ENCODE measurements at places on chromosomes 7 and 10. TPM values are rescaled to one million over a fixed set of nuclear protein-coding genes. Genes with fewer than 3 reads are reported as not detected.

UTF1 gene
- total RNA-seq: not detected

CLDN3 gene
- not detected for total RNA-seq

ARHGEF35 gene
- 2.6 TPM for total RNA-seq

RGS10 gene
- total RNA-seq: 113 TPM

GAD2 gene
- total RNA-seq: not detected

HKDC1 gene
- total RNA-seq: 0.61 TPM

PDZD7 gene
- 1.2 TPM for total RNA-seq

DNA sequence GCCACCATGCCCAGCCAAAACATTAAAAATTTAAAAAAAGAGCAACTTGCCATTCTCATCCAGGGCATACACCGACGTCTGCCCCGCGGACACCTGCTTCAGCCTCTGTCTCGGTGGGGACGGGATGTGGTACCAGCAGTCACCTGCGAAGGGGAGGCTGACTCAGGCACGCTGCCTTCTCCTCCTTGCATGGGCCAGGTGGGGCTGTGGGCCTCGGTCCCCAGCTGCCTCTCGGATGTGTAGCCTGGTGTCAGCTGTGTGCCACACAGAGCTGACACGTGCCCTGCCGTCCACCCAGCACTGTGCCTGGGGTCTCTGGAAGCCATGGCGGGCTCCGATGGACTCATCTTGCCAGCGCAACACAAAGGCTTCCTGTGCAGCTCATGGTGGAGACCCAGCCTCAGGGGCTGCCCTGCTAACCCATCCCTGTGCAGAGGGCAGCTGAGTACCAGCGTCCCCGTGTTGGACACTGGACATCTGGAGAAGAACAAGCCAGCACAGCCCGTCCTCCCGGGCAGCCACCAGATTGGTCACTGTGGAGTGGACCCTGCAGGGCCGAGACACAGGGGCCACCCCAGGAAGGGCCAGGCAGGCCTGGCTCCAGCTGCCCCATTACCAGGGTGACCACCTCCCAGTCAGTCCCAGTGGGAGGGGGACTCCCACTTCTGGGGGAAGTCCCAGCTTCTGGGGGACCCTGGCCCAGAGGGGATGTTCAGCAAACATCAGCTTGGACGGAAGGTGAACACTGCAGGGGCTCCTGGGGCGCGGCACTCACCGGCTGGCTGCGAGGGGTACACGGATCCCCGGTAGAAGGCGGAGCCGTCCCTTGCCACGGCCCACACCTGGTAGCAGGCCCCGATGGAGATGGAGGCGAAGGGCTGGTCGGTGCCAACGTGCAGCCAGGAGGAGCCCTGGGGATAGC lies 10.6 kb downstream of the BHLHA15 start:
- H3K36me3 ChIP-seq: peaks cover 7% of the 10 kb centered on the region
- peaks cover 15% of the 10 kb centered on the region for H3K4me1 ChIP-seq
- H3K27me3 ChIP-seq: no peaks in the 10 kb centered on the region
- no peak overlapping the region for H3K4me3 ChIP-seq

- no peak for DNase-seq
- peaks cover 4% of the 10 kb centered on the region for H3K4me1 ChIP-seq
- no peaks in the 10 kb centered on the region for H3K27me3 ChIP-seq
- H3K36me3 ChIP-seq: no peaks in the 10 kb centered on the region
Observed at GRCh38 chr7:99601656-99602310, 3.7 kb downstream of the TMEM225B start.

DNA sequence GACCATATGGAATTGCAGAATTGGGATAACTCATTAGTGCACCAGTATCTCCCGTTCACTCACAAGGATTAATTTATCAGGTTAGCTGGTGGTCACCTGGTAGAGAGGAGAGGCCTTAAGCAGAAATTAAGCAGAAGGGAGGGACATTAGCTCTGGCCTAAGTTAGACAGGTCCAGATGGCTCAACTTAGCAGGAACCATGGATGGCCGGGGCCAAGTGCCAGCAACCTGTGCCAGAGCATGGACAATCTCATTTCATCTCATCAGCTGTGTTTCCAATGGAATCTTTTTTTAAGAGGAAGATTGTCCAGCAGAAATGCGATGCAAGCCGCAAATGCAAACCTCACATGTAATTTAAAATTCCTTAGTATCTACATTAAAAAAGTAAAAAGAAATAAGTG lies 82.2 kb downstream of the JCAD start:
- peaks cover 27% of the 10 kb centered on the region for H3K27me3 ChIP-seq
- no peaks in the 10 kb centered on the region for H3K36me3 ChIP-seq
- H3K4me3 ChIP-seq: no peak overlapping the region
- DNase-seq: no peak
- H3K4me1 ChIP-seq: no peaks in the 10 kb centered on the region

- H3K27me3 ChIP-seq: peaks cover 3% of the 10 kb centered on the region
- no peak overlapping the region for H3K4me3 ChIP-seq
Observed at GRCh38 chr7:44136731-44137130, 4.4 kb downstream of the MYL7 start.

DNA sequence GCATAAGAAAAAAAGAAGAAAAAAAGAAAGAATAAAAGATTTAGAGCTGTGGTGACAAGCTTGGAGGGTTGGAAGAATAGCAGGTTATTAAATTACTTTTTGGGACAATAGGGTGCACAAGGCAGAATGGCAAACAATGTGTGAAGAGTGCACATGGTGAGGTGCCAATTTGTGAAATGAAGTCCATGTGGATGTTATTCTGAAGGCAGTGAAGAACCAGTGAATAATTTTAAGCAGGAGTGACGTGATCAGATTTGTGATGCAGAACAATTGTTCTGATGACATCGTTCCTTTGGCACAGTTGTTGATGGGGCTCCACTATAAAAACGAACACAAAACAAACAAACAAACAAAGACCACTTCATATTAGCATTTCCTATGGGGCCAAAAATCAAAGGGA lies 700.3 kb downstream of the NRG3 start:
- no peaks in the 10 kb centered on the region for H3K27me3 ChIP-seq
- H3K4me3 ChIP-seq: no peak overlapping the region
- H3K27ac ChIP-seq: no peak overlapping the region

GRCh38 chr10:2886662-2887061 lies 180.7 kb upstream of the PFKP start:
- no peak overlapping the region for H3K4me3 ChIP-seq
- DNase-seq: no peak
- H3K4me1 ChIP-seq: no peaks in the 10 kb centered on the region
- no peaks in the 10 kb centered on the region for H3K36me3 ChIP-seq

- no peaks in the 10 kb centered on the region for H3K27me3 ChIP-seq
- peak; percentile 63 for DNase-seq
- peaks cover 2% of the 10 kb centered on the region for H3K36me3 ChIP-seq
- H3K4me3 ChIP-seq: no peak overlapping the region
Observed at GRCh38 chr7:106679153-106679931, 18.4 kb upstream of the CCDC71L start.

- peaks cover 20% of the 10 kb centered on the region for H3K4me1 ChIP-seq
- no peak overlapping the region for H3K27ac ChIP-seq
- no peak overlapping the region for H3K4me3 ChIP-seq
- no peak for DNase-seq
Observed at GRCh38 chr10:47207281-47207615, 92.7 kb upstream of the GDF10 start.

GRCh38 chr10:27369880-27370279 lies 129.3 kb upstream of the ACBD5 start:
- H3K4me3 ChIP-seq: no peak overlapping the region
- DNase-seq: no peak
- H3K27me3 ChIP-seq: peaks cover 7% of the 10 kb centered on the region
- H3K27ac ChIP-seq: no peak overlapping the region
- H3K36me3 ChIP-seq: no peaks in the 10 kb centered on the region

DNA sequence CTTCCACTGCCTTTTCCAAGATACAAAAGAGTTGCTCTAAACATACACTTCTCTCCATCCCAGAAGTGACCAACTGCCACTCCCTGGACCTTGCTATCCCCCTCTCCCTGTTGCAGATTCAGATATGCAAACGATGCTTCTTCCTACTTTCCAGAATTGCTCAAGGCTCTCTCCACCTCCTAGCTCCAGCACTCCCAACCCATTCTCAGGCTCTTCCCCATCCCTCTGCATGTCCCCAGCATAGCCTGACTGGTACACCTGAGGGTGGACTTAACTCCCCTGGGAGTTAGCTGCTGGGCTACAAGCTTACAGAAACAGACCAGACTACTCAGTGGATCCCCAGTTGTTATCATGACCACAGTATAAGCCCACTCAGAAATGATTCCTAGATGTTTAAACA lies 27.6 kb downstream of the MKRN1 start:
- no peak overlapping the region for H3K27ac ChIP-seq
- no peak overlapping the region for H3K4me3 ChIP-seq
- H3K4me1 ChIP-seq: peaks cover 46% of the 10 kb centered on the region

DNA sequence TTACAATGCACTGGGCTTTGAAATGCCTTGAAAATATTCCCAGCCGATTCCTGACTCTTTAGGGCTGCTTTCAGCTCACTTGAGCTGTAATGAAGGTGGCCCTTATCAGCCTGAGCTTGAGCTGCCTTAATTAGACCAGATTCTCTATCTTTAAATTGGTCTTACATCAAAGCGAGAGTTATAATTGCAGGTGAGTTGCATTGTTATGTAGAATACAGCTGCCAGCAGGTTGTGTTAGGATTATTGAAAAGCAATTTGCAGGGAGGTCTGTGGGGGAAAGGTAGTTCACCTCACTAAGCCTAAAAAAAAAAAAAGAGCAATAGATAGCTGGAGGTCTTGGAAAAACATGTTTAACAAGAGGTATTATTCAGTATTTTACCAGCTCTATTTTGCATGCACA lies 142.2 kb upstream of the HABP2 start:
- H3K4me1 ChIP-seq: no peaks in the 10 kb centered on the region
- no peak overlapping the region for H3K4me3 ChIP-seq
- H3K36me3 ChIP-seq: no peaks in the 10 kb centered on the region
- H3K27me3 ChIP-seq: peaks cover 31% of the 10 kb centered on the region
- no peak overlapping the region for H3K27ac ChIP-seq

- no peak overlapping the region for H3K4me3 ChIP-seq
- H3K36me3 ChIP-seq: no peaks in the 10 kb centered on the region
- H3K27me3 ChIP-seq: peaks cover 3% of the 10 kb centered on the region
Observed at GRCh38 chr7:20290505-20291111, 40.1 kb upstream of the ITGB8 start.

- H3K4me1 ChIP-seq: peaks cover 5% of the 10 kb centered on the region
- DNase-seq: no peak
- no peak overlapping the region for H3K27ac ChIP-seq
- H3K36me3 ChIP-seq: no peaks in the 10 kb centered on the region
- no peak overlapping the region for H3K4me3 ChIP-seq
Observed at GRCh38 chr7:158431941-158432347, 155.7 kb downstream of the PTPRN2 start.

DNA sequence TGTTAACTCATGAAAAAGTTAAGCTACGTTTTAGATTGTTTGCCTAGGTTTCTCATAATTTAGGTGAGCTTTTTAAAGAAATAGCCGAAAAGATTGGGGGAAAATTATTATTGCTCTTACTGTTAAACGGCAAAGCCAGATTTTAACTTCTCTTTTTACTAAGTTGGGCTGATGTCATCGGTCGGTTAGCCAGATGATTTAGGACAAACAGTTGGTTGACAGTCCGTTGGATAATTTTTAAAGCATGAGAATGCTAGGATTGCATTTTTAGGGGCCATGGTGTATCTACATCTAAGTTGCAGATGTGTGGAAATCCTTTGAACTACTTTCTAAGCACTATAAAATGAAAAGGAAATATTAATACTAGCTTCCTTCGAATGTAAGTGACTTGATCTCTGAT lies 280.9 kb upstream of the AKR1E2 start:
- H3K27me3 ChIP-seq: peaks cover 5% of the 10 kb centered on the region
- no peak overlapping the region for H3K27ac ChIP-seq
- H3K36me3 ChIP-seq: peaks cover 2% of the 10 kb centered on the region
- no peak for DNase-seq

DNA sequence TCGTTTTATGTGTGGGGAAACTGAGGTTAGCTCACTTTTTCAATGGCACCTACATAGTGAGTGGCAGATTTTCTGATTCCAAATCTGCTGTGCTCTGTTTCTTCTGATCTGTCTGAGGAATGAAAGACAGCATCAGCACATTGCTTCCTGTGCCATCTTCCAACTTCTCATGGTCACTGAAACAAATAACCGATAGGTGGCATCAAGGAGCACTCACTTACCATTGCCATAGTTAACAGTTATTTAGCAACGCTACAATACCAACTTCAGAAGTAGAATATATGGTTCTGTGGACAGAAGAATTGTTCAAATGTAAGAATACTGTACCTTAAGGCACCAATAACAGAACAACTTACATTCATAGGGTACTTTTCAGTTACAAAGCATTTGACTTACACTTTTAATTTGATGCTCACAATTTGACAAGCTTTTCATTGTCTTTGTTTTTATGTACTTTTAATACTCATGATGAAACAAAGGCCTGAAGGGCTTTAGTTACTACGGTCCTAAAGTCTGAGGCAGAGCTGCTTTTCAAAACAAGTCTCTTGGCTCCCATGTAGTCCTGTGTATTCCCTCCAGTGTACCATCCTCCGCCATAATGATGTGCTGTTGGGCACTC lies 228.9 kb upstream of the TCF7L2 start:
- H3K4me1 ChIP-seq: no peaks in the 10 kb centered on the region
- DNase-seq: no peak

DNA sequence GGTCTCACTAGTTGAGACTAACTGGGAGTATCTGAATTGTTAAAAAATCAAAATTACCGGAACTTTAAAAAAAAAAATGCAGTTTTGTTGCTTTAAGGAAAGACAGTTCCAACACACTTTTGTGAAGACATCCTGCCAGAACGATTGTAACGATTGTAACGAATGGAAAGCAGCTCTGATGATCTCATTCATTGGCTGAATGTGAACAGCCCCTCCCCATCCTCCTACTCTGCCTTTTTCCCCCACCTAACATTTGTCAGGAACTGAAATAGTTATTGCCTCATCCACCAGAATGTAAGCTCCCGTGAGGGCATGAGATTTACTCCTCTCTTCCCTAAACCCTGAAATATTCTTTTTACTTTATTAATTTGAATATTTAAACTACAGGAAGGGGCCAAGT lies 23.1 kb upstream of the ZC3HAV1L start:
- no peak overlapping the region for H3K4me3 ChIP-seq
- H3K36me3 ChIP-seq: peaks cover 76% of the 10 kb centered on the region
- H3K27ac ChIP-seq: peak overlapping the region; percentile 22
- H3K27me3 ChIP-seq: no peaks in the 10 kb centered on the region

DNA sequence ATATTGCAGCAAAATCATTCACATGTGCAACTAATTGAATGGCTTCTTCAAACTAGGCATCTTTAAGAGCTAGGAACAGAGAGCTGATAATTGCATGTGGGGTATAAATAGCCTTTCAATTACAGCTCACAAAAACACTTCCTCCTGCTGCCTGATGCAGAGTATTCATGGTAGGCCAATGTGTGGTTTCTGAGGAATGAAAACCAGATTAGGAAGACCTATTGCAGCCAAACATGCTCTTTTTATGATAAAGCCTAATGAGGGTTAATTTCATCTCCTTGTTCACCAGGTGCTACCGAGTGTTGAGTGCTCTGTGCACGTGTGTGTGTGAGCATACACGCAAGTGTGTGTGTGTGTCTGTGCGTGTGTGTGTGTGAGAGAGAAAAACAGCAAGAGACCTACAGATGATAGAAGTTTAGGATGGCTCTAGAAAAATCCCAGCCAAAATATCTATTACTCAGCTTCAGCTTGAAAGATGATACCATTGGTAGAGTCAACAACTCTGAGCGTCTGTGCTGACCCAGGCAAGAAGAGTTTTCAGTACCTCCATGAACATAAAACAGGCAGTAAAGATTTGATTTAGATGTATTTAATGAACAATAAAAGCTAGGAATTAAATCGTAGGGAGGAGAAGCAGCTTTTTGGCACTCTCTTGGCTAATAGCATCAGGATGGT lies 448.5 kb upstream of the ANKRD30A start:
- no peak for DNase-seq
- H3K4me1 ChIP-seq: no peaks in the 10 kb centered on the region
- H3K27me3 ChIP-seq: no peaks in the 10 kb centered on the region
- no peak overlapping the region for H3K27ac ChIP-seq
- no peak overlapping the region for H3K4me3 ChIP-seq
